ENCODE measurements at places on chromosomes 6 and 20.
A peak's percentile ranks its signal among the peaks of the same experiment; 100 is the strongest.

DNA sequence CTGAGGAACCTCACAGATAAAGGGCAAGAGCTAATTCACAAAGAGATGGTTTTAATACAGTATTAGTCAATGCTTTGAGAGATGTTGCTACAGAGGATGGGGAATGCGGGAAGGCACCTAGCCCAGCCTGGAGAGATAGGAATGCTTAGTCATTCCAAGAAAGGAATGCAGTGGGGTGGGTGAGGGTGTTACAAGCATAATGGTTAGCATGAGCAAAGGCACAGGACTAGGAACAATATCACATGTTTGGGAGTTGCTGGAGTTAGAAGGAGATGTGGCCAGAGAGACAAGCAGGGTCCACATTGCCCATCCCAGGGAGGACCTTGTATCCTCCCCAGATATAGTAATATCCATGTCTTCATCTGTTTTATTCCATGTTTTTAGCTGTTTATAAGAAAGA is 107.0 kb upstream of the OGFRL1 start:
- DNase-seq: no peak

GRCh38 chr20:21936720-21937380 is 231.4 kb downstream of the PAX1 start:
- DNase-seq: no peak

GRCh38 chr6:154143753-154144152 is 104.7 kb downstream of the OPRM1 start:
- DNase-seq: no peak

- DNase-seq: no peak
These were observed 47.2 kb downstream of the QKI start for GRCh38 chr6:163461696-163462095.

- DNase-seq: peak; percentile 26
These were observed 2.1 kb downstream of the SOBP start for GRCh38 chr6:107491760-107492660.

DNA sequence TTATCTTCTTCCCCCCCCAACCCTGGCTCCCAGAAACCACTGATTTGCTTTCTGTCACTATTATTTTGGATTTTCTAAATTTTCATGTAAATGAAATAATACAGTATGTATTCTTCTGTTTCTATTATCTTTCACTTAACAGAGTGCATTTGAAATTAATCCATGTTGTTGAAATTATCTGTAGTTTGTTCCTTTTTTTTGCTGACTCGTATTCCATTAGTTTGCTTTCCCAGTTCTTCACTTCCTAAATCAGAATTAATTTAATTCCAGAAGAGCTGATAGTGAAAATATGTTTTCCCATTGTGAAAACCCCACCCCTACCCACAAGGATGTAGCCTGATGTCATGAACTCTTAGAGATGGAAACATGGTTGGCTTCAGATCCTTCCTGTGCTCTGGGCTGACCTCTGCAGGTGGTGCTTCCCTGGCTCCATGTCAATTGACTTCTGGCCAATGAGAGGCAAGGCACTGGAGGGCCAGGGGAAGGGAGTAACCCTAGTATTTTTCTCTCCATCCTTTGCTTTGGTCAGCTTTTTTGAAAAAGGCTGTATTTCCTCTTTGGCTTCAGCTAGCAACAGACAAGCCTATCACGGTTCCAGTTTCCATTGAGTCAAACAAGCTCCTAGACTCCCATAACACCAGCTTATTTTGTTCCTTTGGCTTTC is 244.4 kb upstream of the HSF2 start:
- no peak for DNase-seq

DNA sequence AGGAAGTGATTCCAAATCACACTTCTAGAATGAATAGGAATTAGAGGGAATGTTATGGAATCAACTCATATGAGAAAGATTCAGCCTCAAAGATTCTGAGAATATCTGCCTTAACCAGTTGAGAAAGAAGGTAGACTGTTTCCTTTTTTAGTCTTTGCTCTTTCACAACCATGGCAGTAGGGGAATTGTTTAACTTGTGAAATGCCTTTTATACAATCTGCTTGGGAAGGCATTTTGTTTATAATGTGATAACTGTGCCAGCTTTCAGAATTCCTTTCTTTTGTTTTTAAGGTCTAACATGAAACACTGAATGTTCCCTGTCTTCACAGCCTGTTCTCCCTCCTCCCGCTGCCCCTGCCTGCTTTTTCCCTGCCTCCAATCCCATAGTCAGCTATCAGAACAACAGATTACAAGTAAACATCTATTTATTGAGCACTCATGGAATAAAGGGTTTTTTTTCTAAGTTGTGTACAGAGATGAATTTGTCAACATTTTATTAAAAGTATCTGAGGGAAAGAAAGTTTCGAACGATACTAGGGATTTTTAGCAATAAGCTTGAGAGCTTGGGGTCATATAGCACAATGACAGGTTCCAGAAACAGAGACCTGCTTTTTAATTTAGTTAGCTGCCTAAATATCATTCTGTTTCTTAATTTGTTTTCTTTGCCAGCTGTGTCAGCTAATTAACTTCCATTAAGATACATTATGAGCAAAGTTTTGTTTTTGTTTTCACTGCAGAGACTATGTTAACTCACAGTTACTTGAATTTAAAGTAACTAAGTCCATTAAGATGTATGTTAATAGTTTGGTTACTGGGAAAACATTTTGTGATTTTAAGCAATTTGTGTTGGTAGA is 28.3 kb upstream of the FBXO30 start:
- DNase-seq: no peak
